Skin of body (tissue), 3 donors: ENCODE measurements at places on chromosomes 7 and 10.

- no peak for DNase-seq
These were observed 127.5 kb downstream of the TES start for GRCh38 chr7:116337800-116338199.

GRCh38 chr10:68271196-68271882, 39.4 kb upstream of the ATOH7 start:
- DNase-seq, result no peak

DNA sequence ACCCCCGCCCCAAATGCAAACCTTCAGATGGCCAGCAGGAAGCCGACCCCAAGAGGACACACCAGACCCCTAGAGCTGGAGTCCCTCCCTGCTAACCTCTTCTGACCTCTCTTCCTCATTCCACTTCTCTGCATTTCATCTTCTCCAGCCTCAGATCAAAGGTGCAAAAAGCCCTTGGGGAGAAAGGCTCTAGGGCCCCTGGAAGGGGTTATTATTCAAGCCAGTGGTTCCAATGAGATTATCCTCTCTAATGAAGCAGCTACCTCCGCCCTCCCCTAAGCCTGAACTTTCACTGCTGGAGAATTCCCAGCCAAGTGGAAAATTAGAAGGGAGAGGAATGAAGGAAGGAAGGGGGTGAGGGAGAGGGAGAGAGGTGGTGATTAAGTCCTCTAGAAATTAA, 343.9 kb downstream of the PLXNA4 start:
- DNase-seq, result no peak

DNA sequence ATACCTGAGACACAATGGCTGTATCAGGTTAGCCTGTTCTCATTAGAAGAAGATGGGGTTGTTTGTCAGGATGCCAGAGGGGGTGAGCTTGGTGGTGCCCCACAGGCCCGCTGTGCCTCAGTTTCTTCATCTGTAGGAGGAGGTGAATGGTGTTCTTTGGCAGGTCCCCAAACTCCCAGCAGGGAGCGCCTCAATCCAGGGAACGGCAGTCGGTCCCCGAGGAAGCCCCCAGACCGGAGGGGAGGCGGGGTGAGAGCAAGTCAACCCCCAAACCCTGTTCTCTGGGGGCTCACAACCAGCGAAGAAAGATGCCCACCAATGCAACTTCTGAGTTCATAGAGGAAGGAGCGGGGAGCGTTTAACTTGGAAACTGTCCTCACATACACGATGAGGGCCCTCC, 16.0 kb downstream of the C10orf105 start:
- no peak for DNase-seq

- DNase-seq, result no peak
These were observed 51.8 kb upstream of the ANK3 start for GRCh38 chr10:60441515-60441914.

DNA sequence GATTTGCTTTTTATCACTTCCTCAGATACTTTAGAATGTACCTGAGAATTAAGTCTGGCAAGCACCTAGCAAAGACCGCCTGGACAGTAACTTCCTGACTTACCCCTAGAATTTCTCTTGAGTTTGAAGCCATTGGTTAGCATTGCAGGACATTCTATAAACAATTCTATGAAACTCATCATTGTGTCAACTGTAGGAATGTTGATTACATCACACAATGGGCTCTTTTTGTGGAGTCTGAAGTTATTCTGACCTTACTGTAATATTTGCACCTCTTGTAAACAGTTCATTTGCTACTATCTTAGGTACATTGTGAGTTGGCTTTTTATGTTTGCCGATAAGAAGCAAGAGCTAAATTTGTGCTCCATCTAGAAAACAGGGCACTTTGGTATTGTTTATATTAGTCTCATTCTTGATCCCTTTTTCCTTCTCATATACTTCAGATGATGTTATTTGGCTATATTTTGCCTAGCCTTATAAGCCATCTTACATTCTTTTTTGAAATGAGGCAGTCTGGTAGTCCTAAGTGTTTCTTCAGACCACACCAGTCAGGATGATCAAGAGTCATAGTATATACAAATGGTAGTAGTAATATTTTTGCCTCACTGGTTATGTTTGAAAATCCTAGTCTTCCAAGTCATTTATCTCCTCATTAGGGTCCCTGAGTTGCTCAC, 52.4 kb downstream of the CASD1 start:
- DNase-seq, result no peak

GRCh38 chr10:66656499-66656898, 269.3 kb upstream of the LRRTM3 start:
- no peak for DNase-seq

DNA sequence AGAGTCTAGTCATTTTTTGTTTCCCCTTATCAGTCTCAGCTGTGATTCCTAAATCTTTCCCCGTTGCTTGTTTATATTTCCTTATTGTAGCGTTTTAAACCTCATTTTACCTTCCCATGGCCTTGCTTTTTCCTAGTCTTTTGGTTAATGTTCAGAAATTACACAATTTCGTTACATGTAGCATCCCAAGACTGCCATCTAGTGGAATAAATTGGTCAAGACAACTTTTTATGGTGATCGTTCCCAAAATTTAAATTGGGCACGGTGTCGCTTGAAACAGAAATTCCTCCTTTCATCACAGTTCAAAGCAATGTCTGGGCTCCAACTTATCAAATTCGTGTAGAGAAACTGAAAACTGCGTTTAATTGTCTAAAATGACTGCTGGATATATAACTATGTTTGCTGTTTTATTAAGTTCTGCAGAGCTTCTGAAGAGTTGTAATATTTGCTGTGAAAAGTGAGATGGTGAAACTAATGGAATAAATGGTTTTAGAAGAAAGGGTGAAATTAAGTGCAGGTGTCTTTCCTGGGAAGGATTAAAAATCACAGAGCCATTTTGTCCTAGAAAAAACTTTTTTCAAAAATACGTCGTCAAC, 370.2 kb downstream of the PHF14 start:
- DNase-seq, result peak; percentile 24

GRCh38 chr7:101970801-101971200, 153.4 kb downstream of the CUX1 start:
- DNase-seq, result no peak

- DNase-seq, result no peak
These were observed 41.4 kb downstream of the VAX1 start for GRCh38 chr10:117096599-117097201.

DNA sequence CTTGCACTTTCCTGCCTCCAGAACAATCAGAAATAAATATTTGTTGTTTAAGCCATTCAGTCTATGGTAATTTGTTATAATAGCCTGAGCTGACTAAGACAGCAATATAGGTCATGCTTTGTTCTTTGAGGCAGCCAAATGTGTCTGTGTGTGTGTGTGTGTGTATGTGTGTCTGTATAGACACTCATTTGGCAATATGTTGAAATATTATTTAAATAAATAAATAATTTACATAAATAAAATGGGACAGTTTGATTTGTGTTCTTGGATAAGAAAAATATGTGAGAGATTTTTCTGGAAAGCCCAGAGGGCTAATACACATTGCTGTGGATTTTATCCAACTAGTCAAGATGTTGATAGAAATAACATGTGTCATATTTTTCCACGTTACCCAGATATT, 140.2 kb downstream of the PTN start:
- DNase-seq, result peak; percentile 47

DNA sequence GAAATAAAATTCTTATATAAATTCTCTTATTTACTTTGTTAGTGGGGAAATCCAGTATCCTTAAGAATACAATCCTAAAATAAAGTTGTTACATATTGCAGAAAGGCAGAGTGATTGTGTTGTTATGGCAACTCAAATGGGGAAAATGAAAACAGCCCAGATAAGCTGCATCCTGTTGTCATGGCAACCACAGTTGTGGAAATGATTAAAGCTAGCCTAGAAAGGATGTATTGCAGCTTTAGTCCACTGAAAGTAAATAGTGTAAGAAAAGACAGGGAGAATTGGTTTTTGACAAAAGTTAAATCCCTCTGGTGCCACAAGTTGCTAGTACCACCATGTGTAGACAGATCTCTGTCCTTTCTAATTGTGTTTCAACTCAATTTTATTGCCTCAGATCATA, 43.2 kb downstream of the BTRC start:
- DNase-seq, result peak; percentile 64

GRCh38 chr7:43584195-43584586, 1.3 kb downstream of the STK17A start:
- peak; percentile 52 for DNase-seq

DNA sequence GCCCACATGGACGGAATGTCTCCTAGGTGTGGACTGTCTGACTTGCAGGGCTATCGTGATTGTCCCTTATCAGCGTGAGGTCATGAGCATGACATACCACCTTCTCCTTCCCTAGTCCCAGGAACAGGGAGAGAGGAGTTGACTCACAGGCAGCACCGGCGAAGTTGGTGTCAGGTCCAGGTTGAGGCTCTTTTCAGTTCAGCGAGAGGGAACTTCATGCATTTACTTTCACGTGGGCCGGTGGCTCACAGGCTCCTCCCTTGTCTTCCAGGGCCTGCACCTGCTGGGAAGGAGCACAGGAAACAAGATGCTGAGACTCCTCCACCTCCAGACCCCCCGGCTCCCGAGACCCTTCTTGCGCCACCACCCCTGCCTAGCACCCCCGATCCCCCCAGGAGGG, 46.1 kb downstream of the PROSER2 start:
- no peak for DNase-seq

DNA sequence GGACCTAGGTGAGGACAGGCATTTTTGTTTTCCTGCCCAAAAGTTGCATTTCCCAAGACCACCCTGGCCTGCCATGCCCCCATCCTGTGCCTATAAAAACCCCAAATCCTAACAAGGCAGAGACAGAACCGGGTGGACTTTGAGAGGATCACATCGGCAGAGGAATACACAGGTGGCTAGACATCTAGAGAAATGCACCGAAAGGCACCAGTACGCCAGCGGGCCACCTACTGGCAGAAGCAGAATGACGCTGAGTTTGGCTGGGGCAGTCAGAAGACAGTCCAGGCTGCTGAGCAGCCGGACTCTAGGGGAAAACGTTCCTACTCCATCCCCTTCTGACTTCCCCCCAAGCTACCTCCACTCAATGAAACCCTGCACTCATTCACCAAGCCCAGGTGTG, 2.8 kb downstream of the AKR1C4 start:
- DNase-seq, result no peak

GRCh38 chr10:128625926-128626325, 499.7 kb upstream of the MKI67 start:
- DNase-seq, result no peak

- no peak for DNase-seq
These were observed 4.6 kb downstream of the TLL2 start for GRCh38 chr10:96509017-96509641.

DNA sequence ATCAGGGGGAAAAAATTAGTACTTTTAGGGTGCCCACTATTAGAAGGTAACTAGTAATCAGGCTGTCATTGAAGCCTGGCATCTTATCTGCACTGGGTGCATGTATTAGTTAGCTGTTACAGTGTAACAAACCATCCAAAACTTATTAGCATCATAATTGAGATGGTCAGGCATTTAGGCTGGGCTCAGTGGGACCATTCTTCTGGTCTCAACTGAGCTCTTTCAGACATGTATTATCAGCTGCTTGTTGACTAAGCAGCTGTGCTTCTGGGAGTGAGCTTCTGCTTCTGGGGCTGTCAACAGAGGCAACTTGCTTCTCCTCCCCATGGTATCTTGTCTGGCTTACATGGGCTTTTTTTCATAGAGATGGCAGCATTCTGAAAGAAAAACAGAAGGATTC, 154.0 kb upstream of the ZNF92 start:
- DNase-seq, result no peak

GRCh38 chr7:48388911-48389310, 217.7 kb downstream of the ABCA13 start:
- no peak for DNase-seq

GRCh38 chr7:80039251-80039884, 95.3 kb upstream of the GNAI1 start:
- no peak for DNase-seq

DNA sequence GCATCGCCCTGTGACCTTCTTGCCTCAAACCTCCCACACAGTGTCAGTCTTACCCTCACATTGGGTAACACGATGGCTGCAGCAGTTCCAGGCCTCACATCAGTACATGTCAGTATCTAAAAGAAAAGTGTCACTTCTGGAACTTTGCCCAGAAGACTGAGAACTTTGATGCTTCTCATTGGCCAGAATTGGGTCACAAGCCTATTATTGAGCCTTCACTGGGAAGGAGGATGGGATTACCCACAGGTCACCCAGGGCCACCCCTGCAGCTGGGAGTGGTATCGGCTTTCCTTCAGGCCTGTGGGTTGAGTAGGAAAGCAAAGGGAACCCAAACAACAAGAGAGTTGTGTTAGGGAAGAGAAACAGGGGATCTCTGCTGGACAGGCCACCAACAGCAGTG, 111.5 kb downstream of the NPY start:
- DNase-seq, result no peak

GRCh38 chr10:129613377-129613980, 146.4 kb downstream of the MGMT start:
- no peak for DNase-seq

DNA sequence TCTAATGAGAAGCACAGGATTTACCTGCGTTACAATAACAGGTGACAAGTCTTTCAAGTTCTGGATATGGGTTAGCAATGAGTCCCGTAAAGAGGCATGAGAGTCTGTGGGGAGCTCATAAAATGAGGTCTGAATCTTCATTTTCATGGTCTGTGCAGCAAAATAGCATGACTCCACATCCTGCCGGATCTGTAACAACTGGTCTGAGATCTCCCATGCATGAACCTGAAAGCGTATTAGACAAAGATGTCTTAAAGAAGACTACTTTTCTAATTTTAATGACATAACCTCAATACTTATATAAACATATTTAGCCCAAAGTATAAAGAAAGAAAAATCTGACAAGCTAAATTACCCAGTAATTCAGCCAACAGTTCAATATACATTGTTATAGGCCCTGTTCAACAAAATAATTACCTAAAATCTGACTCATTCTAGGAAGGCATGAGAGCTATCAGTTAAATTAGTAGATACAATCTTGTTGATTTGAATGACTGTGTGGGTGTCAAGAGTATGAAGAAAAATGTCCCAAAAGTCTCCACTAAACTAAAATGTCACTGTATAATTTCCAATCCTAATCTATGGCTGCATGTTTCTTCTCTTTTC, 36.9 kb downstream of the TNPO3 start:
- DNase-seq, result no peak

DNA sequence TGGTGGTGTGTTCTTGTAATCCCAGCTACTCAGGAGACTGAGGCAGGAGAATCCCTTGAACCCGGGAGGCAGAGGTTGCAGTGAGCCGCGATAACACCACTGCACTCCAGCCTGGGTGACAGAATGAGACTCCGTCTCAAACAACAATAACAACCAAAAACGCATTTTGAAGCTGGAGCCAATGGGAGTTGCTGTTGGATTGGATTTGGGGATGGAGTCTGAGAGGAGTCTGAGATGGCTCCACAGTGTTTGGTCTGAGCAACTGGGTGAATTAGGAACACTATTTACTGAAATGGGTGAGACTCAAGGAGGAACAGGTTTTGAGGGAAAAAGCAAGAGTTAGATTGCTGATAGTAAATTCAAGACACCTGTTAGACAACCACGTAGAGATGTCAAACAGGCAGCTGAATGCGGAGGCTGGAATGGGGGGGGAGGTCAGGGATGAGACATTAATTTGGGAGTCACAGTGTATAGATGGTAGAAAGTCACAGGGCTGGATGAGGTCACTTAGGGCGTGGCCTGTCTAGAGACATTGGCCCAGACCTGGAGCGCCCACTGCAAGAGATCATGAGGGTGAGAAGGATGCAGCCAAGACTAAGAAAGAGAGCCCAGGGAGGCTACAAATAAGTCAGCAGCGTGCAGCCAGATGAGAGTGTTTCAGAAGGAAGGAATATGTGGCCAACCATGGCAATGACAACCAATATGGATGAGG, 56.4 kb downstream of the CYCS start:
- no peak for DNase-seq

GRCh38 chr7:158270106-158270775, 317.4 kb downstream of the PTPRN2 start:
- DNase-seq, result no peak

GRCh38 chr10:59750155-59750945, 2.9 kb downstream of the MRLN start:
- DNase-seq, result no peak
